ENCODE measurements at places on chromosomes 6 and 20.

GRCh38 chr6:132872923-132873322, 58.6 kb downstream of the RPS12 start:
- DNase-seq: peak; percentile 9

- DNase-seq: no peak
Observed at GRCh38 chr20:24465159-24465558, 4.3 kb upstream of the SYNDIG1 start.

GRCh38 chr6:154522576-154522975, 12.1 kb upstream of the CNKSR3 start:
- no peak for DNase-seq

- no peak for DNase-seq
Observed at GRCh38 chr6:33578164-33578563, 1.9 kb downstream of the BAK1 start.

- DNase-seq: no peak
Observed at GRCh38 chr6:40112350-40112749, 178.1 kb upstream of the MOCS1 start.

- no peak for DNase-seq
Observed at GRCh38 chr6:86728976-86729375, 208.4 kb upstream of the HTR1E start.

DNA sequence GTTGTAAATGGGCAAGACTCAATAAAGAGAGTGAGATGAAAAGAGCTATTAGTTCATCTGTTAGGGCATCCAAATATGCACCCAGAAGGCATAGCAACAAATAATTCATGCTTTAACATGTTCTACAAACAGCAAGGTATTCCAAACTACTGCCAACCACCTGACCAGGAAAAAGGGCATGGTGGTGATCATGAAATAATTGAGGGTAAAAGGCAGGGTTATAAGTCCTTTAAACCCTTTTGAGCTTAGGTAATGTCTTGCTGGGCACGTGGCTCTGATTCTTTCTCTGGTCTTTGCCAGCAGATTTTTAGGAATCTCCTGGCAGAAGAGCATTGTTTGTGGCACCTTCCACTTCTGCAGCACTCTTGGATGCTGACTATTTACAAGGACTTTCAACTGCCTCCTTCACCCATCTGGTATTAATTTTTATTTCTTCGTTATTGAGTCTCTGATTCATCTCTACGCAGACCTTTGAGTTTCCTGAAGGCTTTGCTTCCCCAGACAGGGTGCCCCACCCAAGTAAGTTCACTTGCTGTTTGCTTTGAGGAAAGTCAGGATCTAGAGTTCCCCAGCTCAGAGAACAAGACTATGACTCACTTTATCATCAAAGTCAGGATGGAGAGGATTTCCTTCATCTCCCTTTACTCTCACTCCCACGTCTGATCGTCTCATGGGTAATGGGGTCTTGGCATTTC, 83.4 kb upstream of the NEDD9 start:
- DNase-seq: no peak

DNA sequence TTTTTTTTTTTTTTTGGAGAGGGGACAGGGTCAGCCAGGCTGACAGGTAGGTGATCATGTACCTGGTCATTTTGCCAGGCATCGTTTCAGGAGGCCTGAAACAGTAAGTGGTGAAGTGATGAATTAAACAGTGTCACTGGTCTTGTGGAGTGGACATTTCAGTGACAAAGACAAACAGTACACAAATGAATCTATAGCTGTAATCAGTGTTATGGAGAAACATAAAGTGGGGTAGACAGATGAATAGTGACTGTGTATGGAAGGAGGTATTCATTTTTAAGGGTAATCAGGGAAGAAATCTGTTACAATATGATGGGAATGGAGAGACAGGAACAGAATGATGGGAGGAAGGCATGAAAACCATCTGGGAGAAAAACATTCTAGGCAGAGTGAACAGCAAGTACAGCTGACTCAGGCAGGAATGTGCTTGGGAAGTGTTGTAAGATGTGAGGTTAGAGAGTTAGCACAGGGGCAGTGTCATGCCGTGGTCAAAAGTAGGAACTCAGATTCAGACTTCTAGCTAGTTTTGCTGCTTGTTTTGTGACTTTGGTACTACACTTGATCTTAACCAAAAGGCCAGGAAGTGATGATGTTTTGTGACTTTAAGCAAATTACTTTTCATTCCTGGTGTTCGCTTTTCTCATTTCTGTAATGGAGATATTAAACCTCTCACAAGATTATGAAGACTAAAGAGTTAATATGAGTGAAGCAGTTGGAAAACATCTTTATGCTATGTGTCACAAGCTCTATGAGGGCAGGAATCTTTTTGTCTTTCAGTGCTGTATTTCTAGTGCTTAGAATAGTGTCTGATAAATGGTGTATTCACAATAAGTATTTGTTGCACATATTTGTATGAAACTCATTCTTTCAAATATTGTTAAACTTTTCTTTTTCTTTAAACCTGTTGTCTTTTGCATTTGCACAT, 43.4 kb downstream of the QKI start:
- DNase-seq: peak; percentile 11

Data from activated CD4-positive, alpha-beta T cell treated with anti-CD3 and anti-CD28 coated beads, Interleukin-2, Interleukin-6, amounts not matched to agents 100 ng/mL and 50 ng/mL, durations not matched to agents 16 hours and 8 hours (primary cell).